CD4-positive, alpha-beta T cell treated with Interleukin-4 for 1 hour (primary cell): ENCODE measurements at places on chromosomes 7 and 10.

GRCh38 chr7:68381731-68382130 is 1216.5 kb upstream of the AUTS2 start:
- DNase-seq: no peak

GRCh38 chr10:88526501-88527105 is 56.5 kb downstream of the RNLS start:
- DNase-seq: no peak

DNA sequence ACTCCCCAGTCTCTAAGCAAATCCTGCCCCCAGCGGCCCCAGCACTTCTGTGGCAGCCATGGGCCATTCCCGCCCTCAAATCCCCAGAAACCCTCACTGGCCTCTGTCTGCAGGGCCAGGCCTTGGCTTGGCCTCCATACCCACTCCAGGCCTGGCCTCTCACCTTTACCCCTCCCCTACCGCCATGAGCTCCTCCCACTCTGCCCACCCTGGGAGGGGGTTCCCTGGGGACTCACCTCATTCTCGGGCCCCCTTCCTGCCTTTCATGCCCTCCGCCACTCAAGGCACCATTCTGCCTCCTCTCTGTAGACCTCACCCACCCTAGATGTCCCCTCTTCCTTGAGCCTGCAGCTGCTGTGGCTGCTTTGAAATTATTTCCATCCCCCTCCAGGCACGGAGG is 41.0 kb downstream of the PRF1 start:
- no peak for DNase-seq

GRCh38 chr7:42144604-42145003 is 92.4 kb downstream of the GLI3 start:
- DNase-seq: no peak

DNA sequence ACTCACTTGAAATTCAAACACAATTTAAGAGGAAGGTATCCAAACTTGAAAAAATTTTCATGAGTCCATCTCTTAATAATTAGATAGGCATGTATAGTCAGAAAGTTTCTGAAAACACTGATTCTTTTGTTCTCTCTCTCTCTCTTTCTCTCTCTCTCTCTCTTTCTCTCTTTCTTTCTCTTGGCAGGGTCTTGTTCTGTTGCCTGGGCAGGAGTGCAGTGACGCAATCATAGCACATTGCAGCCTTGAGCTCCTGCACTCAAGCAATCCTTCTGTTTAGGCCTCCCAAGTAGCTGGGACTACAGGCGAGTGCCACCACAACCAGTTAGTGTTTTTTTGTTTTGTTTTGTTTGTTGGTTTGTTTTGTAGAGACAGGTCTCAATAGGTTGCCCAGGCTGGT is 59.3 kb downstream of the PRTFDC1 start:
- DNase-seq: no peak

DNA sequence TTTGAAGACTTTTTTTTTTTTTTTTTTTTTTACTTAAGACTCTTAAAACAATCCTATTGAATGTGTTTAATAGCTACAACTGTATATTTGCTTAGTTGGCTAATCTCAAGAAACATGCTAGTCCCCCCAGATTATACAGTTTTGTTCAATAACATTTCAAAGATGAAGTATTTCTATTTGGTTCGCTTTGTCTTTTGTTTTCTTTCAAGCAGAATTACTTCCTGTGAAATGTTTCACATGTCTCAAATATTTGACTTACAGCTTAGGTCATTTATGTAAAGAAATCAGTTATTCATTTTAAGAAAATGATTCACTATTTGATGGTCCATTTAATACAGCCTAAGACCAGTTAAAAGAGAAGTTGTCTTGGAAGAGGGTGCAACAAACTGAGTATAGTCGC is 12.8 kb upstream of the LAMB1 start:
- DNase-seq: no peak

GRCh38 chr10:65294329-65294728 is 1631.5 kb upstream of the LRRTM3 start:
- no peak for DNase-seq

DNA sequence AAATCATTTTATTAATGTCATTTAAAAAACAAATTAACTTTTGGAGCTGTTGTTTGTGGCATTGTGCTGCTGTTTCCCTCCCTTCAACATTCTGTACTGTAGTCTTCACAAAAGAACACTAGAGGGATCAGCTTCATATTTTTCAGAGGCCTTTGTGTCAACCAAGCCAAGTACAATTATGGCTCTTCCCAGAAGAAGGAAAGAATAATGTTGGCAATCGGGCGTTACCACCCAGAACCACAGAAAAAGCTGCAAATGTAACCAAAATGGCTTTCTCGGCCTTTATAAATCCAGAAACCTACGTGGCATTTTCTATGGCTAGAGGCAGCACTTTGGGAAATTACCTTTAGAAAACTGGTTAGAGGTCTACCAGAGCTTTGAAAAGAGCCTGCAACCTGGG is 98.8 kb upstream of the COL1A2 start:
- no peak for DNase-seq

- no peak for DNase-seq
These were observed 4.1 kb upstream of the SFR1 start for GRCh38 chr10:104117839-104118323.

DNA sequence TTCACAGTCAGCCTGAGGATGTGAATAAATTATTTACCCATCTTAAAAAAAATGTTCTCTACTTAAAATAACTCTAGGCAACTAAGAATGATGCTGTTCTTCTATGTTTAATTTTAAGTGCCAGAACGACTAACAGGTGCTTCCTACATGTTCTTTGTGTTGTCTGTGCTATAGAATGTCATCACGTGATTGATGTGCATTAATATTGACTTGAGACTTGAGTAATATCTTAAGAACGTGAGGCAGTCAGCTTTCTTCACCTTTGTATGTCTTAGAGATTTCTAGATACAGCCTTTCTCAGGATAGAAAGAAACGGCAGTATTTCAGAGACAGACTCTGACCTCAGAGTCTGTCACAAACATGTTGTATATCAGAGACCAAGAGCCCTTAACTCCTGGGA is 274.6 kb downstream of the KCND2 start:
- DNase-seq: no peak

GRCh38 chr7:116075351-116076145 is 45.0 kb upstream of the TFEC start:
- no peak for DNase-seq

DNA sequence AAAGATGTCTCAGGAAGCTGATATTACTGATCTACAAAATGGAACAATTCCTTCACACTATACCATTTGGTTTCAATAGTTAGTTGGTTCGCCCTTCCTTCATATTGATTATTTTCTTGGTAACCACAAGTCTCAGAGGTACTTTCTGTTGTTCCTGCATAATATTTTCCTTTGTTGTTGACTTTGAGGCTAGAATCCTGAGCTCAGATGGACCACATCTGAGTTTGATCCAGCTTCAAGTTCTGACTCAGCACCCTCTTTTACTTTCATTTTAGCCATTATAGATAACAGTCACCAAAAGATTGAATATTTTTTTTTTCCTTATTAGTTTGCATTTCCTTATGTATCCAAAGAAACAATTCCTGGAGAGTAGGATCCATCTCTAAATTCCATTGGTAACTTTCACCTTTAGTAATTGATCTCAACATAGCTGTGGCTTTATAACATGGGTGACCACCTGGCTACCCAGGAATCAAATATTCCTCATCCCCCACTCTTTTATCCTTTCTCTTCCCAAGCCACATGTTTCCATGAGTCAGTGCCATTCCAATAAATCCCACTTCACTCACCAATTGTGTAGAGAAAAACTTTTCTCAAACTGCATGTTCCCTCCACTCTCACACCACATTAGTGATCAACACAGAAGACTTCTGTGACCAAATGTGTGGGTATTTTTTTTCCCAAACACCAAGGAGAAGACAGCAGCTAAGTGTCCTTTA is 9.7 kb upstream of the ABCA13 start:
- DNase-seq: no peak

DNA sequence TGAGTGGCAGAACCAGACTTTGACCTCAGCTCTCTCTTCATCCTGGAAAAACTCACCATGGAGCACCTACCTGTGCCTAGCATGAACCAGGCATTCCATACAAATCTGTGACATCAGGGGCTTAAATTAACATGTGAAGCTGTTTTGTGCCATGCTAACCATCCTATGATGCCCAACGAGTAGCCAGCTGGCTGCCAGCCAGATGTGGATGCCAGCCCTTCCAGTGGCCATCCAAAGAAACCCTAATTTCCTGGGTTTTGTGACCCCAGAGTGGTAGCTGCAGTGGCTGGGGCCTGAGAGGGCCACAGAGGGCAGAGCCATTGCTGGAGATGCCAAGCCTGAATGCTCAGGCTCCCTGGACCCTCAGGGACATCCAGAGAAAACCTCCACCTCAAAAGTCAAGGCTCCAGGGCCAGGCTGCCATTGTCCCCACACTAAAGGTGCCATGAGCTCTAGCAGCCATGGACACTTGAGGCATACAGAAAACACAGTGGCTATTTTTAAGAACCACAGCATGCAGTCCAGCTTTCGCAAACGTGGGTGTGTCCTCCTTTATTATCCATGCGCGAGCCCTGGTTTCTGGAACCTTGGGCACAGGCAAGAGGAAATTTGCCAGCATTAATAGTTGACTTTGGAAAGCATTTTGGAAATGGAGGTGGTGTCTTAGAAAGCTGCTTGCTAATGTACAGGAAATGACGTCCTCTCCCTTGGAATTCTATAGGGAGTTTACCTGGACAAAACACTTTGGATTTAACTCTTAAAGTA is 6.0 kb downstream of the CPXM2 start:
- no peak for DNase-seq

DNA sequence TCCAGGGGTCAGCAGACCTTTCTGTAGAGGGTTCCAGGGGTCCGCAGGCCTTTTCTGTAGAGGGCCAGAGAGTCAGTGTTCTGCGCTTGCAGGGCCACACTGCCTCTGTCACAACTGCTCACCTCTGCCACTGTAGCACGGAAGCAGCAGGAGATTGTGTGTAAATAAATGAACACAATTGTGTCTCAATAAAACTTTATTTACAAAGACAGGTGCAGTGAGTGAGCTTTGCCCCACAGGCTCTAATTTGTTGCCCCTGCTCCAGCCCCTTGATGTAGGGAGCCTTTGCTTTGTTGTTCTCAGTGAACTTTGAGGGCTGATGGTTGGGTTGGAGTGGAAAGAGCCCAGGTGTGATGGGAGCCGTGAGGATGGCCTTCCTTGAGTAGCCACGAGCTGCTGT is 67.8 kb downstream of the MGMT start:
- DNase-seq: no peak

DNA sequence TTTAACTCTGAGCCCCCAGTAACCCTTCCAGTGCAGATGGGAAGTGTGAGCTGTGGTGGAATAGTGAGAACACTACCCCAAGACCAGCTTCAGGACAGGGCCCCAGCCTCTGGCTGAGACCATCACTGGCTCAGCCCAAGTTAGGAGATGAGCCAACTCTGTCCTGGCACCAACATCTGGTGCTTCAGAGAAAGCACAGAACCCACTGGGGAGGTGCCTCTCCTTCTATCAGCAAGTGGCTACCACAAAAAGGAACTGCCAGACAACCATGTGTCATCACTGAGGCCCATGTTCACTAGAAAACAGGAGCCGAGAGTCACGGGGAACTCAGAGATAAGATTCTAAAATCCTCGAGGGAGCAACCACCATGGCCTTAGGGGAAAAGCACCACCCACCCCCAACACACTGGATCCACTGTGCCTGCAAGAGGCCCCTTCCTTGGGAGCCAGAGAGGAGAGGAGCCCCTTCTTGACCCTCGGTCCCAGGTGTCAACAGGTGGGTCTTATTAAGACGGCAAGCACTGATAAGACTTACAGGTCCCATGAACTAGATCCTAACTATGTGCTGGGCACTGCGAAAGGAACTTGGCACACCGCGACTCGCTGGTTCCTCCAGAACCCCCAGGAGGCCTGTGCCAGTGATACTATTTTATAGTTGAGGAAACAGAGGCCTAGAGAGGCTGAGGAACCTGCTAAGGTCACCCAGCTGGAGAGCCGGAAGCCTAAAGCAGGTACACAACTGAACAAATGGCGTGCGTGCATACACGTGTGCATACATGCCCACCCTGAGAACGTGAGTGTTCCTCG is 102.7 kb downstream of the FAM53B start:
- peak; percentile 66 for DNase-seq

- no peak for DNase-seq
These were observed 230.1 kb upstream of the PRPS1L1 start for GRCh38 chr7:18257711-18258110.

DNA sequence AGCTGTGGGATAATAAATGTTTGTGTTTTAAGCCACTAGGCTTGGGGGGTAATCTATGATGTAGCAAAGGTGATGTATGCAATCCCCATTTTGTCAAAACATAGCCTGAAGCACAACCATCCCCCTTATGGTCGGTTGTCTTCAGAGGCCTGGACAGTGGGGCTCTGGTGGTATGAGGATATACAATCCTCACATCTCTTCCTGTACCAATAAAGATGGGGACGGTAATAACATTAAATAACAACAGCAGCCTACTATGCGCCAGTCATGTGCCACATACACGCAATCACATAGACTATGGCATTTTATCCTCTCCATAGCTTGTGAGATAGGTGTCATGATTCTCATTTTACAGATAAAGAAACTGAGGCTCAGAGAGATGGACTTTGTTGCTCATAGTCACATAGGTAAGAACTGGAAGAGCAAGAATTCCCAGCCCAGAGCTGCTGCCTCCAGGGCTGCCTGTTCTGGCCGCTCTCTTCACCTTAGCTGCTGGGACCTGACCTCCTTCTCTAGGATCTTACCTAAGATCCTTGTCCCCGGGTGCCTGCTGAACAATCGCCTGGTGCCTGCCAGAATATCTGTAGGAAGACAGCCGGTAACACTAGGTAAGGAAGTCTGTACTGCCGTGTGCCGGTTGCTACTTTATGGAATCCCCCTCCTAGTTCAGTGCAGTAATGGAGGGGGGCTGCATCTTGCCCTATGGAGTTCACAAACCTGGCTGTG is 108.6 kb downstream of the ARHGAP22 start:
- DNase-seq: no peak

GRCh38 chr10:26938578-26938977 is 77.8 kb upstream of the ABI1 start:
- no peak for DNase-seq

DNA sequence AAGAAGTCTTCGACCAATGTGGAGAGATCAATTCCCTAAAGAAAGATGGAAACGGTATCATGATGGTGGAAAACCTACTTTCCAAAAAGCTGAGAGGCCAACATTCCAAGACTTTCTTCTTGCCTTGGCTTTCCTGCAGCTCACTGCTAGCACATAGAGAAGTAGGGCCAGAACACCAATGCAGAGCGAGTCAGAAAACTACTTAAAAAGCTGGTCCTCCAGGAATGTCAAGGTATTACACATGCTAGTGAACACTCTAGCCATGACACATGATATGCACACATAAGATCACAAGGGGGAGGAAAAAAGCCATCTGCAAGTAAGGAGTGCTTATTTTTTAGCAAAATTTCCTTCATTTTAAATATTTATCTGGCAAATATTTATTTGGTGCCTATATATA is 22.7 kb downstream of the GPAM start:
- no peak for DNase-seq
